ENCODE measurements at places on chromosomes 7 and 10.

DNA sequence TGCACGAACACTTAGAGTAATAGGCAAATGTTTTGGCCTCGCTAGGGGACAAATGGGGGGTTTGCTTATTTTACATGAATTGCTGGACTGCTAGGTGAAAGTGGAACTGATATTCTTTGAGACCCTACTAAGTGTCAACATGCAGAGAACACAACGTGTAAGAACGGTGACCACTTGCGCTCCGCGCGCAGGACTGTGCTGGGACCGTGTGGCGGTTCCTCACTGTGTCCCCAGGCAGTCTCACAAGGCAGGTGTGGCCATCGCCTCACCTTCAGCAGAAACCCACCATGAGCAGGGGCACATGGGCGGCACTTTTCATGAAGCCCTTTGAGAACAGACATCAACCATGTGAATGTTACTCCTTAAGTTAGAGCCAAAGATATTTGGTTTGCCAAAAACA, 27.2 kb downstream of the PTPRN2 start:
- DNase-seq: no peak

DNA sequence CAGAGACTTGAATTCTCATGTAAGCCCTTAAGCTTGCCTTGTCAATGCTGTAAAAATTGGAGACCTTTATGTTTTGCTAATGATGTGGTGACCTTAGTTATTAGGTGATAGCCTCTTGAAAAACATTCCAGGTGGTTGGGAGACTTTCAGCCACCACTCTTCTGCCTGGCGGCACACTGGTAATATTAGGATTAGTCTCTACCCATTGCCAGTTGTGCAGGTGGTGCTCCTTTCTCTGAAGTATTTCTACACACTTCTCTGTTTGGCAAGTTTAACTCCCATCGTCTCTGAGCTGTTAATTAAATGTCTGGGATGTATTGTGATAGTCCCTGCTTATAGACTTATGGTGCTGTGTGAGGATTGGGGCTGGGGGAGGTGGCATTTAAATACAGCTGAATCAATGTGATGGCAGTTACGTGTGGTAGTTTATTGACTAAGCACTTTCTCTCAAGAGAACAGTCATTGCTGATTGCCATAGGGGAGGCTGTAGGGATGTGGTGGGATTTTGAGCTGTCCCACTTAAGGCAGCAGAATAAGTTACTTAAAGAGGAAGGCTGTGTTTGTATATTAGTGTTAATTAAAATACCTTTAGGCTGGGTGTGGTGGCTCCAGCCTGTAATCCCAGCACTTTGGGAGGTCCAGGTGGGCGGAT, 61.7 kb downstream of the DAGLB start:
- peak; percentile 6 for DNase-seq

- no peak for DNase-seq
These were observed 20.6 kb downstream of the WDR86 start for GRCh38 chr7:151389096-151389767.

GRCh38 chr7:126541406-126541805, 711.3 kb downstream of the GRM8 start:
- no peak for DNase-seq

DNA sequence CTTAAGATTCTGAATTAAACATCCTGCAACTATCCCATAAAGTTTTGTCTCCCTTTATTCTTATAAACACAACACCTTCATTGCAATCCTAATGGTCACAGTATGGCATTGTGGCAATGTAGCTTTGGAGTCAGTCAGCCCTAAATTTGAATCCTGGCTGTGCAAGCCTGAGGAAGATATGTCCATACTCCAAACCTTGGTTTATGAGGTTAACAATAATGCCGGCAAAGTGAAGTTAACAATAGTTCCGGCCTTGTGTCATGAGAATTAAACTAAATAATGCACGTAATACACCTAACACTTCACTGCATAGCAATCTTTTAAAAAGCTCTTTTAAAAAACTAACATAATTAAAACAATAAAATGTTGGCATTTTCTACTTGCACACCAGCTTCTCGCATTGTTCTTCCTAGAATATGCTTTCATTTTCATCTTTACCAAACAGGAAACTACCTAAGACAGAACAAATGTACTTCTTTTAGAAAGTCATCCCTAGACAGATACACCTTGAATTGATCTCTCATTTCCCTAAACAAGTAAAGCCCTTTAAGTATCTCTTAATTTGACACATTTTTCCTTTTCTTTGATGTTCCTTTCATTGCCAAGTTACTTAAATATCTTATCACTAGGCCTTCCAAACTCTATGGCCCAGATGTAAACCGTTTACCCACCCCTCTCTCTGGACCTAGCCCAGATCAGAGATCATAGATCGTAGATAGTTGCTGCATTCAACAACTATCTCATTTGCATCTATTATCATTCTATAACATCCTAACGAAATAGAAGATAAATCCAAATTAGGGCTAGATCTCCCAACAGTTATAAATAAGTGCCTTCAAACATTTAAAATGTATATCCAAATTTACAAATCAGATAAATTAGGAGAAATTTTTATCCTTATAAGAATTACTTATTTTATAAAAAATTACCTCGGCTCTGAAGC, 66.7 kb downstream of the CREB3L2 start:
- DNase-seq: no peak

DNA sequence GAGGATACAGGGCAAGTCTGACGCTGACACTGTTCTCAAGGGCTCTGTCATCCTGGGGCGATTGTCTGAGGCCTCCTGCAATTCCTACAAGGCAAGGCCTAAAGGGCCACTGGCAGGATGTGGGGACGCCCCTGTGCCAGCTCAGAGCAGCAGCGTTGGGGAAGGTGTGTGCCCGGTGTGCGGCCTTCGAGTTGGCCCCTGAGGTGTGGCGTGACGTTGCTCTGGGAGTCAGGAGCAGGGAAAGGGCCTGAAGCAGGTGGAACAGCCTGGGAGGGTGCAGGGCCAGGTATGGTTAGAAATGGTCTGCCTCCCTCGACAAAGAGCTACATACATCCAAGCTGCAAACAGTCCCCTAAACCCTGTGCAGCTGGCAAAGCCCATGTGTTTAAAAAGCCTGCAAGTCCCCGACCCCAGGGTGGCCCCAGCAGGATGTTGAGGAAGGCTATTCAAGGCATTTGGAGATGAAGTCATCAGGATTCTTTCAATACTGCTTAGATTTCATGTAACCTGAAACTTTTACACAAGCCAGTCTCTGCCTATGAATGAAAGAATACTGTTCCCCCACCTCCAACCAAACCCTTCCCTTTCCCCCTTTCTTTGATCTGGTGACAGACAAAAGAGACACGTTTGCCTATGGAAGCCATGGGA, 142.5 kb upstream of the TNS3 start:
- DNase-seq: no peak

DNA sequence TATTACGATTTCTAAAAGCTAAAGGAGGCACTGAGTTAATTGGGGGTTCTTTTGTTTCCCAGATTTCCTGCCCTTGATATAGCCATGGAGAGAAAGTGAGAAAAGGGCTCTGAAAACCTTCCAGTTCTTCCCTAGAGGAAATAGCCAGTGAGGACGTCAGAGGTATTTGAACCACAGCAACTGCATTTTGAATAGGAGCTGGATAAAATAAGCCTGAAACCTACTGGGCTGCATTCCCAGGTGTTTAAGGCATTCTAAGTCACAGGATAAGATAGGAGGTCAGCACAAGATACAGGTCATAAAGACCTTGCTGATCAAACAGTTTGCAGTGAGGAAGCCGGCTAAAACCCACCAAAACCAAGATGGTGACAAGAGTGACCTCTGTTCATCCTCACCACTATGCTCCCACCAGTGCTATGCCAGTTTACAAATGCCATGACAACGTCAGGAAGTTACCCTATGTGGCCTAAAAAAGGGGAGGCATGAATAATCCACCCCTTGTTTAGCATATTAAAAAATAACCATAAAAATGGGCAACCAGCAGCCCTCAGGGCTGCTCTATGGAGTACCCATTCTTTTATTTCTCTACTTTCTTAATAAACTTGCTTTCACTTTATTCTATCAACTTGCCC, 85.1 kb upstream of the FRMD4A start:
- no peak for DNase-seq

DNA sequence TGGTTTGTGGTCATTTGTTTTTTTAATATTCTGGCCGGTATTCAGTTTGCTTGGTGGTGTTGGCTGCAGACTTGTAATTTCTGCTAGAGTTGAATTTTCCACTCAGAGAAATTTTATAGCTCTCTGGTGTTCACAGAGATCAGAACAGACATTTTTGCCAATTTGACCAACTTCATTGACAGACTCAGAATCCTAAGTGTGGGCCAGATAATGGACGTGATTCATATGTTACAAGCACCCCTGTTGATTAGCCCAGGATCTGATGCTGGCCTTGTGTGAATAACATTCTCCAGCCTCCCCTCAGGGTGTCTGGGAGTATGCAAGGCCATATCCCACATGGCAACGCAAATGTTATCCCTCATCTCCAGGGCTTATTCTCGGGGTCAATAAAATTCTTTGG, 283.8 kb downstream of the C7orf25 start:
- DNase-seq: no peak

DNA sequence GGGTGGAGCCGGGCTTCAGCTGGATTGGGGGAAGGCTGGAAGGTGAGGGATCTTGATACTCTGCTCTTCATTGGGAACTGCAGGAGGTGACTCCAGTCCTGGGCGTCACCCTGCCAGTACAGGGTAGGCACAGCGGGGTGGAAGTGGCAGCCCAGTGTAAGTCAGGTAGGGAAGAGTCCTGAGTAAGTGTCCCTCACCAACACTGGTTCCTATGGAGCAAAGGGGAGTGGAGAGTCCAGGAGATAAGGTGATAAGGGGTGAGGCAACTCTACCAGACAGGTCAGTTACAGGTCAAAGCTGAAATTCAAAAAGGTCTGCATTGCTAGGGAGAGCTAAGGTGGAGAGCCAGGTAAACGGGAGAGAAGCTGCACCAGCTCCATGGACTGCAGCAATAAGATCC, 145.6 kb upstream of the NFE2L3 start:
- no peak for DNase-seq

- no peak for DNase-seq
These were observed 63.2 kb downstream of the PRKCQ start for GRCh38 chr10:6516929-6517284.

DNA sequence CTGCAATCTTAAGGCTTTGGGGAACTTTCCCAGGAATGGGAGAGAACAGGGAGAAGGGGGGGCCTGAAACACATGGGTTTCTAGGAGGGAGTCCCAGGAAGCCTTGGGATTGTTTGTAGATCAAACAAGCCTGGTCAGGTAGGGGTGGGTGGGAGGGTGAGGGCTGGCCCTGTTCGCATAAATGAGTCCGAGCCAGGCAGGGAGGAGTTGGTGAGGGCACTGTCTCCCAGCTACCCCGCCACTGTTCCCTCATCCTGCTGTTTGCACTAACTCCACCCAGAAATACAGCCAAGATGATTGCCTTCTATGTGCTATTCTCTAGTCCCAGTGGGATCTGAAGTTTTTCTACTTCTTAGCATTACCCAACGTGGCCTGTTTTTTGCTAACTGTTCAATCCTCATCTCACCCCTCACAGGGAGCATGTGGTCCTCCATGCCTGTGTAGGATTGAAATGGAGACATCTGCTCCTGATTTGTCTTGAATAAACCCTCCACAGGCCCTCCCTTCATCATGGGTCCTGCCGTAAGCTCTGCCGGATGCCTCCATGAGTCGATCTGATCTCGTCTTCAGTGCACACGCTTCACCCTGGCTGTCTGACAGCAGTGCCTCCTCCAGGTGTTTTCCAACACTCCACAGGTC, 257.0 kb downstream of the COBL start:
- no peak for DNase-seq

- DNase-seq: no peak
These were observed 159.3 kb downstream of the ELMO1 start for GRCh38 chr7:37289367-37289766.

DNA sequence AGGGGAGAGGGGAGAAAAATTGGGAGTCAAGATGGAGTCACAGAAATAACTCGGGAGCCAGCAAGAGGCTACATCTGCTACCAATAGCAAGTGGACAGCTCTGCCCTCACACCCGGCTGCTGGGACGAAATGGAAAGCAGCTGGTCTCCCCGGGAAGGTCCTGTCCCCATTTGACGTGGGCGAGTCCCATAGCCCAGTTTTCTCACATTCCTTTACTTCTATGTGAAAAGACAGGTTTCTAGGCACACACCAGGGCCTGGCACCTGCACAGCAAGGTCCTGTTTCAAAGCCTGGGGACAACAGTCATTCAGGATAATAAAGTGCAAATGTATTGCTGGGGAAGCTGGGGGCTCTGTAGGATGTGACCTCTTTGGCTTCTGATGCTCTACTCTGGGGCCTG, 162.6 kb downstream of the OAT start:
- no peak for DNase-seq

- no peak for DNase-seq
These were observed 36.0 kb upstream of the FAM20C start for GRCh38 chr7:156111-157007.

GRCh38 chr10:103265717-103266329, 11.1 kb upstream of the INA start:
- no peak for DNase-seq

GRCh38 chr7:44057181-44057848, 8.1 kb downstream of the PGAM2 start:
- no peak for DNase-seq

- no peak for DNase-seq
These were observed 11.2 kb downstream of the KPNA7 start for GRCh38 chr7:99196536-99197258.

DNA sequence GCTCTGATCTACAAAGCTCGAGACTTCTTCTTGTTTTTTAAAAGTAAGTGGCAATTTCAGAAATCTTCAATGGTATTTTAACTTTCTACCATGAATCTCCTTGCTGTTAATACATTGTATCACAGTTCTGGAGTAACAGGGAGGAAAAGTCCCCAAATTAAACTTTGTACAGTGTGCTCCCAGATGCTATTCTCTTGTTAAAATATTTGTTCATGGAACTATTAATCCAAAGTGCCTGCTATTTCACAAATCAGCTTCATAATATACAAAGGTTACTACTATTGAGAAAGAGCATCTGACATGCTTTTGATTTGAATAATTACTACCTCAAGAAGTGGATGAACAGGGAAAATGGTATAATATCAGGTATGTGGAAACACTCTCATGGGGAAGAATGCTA, 36.6 kb downstream of the SIRT1 start:
- DNase-seq: no peak

DNA sequence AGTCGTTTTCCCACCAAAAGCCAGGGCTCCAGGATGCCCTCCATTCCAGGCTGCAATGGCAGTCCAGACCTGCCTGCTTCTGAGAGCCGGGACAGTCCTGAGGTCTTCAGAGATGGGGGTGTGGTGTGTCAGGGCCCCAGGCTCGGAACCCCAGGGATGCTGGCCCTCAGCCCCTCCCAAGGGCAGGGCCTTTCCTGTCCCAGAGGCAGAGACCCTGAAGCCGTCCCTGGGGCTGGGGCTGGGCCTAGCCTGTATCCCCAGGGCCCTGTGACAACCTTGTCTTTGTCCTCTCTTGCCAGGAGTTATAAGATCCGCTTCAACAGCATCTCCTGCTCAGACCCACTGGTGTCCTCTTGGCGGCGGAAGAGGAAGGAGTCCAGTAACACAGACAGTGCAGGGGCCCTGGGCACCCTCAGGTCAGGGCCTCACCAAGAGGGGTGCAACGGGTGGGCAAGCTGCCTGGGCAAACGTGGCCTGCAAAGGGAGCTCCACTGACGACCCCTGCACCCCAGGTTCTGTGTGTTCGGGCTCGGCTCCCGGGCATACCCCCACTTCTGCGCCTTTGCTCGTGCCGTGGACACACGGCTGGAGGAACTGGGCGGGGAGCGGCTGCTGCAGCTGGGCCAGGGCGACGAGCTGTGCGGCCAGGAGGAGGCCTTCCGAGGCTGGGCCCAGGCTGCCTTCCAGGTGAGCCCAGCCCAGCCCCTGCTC, 15.9 kb downstream of the NOS3 start:
- no peak for DNase-seq

GRCh38 chr7:17620566-17620965, 319.7 kb downstream of the SNX13 start:
- no peak for DNase-seq
